CD4-positive, alpha-beta T cell (primary cell): ENCODE measurements at places on chromosomes 5 and 9.

GRCh38 chr5:81751836-81752643 is 1.1 kb upstream of the SSBP2 start:
- DNase-seq = no peak

DNA sequence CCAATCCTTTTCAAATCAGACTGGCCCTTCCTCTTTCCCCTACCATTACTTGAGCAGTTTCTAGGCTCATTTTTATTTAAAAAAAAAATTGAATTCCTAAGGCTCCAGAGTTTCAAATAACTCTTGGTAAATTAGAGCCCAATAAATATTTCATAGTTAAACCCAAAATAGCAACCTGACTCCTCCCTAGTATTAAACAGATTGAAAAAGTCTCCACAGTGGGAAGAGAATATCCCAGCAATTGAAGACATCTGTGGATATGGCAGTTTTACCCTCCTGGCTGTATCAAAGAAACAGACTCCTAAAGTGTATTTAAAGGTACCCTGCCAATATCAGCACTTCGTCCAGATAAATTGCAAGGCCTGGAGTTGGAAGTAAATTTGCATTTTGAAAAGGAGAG is 52.7 kb upstream of the GDNF start:
- DNase-seq = no peak

GRCh38 chr9:26604076-26604662 is 288.4 kb downstream of the CAAP1 start:
- DNase-seq = no peak

DNA sequence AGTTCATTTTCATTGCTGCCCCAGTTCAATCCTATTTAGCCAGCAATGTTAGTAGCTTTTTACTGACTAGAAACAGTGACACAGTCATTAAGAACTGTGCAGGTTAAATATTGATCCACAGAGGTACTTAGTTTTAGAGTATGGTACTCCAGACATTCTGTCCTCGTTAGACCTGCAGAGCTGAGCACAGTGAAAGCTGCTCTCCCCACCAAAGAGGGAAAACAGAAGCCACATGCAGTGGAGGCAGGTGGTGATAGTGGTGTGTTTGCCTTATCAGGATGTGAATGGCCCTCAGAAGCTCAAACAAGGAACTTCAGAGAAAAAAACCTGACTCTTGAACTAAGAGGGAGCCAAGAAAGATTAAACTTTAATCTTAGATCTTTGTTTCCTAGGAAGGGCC is 75.5 kb downstream of the UNC13B start:
- DNase-seq = no peak

- no peak for DNase-seq
These were observed 245.7 kb upstream of the IRX2 start for GRCh38 chr5:2997179-2997578.

GRCh38 chr9:91253488-91253887 is 108.2 kb downstream of the AUH start:
- no peak for DNase-seq

DNA sequence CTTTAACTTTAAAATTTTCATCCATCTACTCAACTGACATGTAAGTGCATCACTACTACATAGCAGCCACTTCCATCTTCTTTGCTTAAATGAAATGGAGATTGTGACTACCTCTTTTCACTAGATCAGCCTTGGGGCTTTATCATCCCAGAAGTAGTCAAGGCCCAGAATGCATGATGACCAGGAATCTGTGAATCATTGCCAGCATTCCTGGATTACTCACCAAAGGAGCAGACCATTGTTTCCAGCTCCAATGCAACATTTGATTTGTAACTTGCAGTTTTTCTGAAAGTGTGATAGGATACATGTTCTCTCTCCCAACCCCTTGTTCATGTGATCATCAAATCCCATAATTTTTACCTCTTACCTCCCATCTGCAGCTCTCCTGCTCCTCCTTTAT is 65.1 kb downstream of the PLPPR1 start:
- no peak for DNase-seq

DNA sequence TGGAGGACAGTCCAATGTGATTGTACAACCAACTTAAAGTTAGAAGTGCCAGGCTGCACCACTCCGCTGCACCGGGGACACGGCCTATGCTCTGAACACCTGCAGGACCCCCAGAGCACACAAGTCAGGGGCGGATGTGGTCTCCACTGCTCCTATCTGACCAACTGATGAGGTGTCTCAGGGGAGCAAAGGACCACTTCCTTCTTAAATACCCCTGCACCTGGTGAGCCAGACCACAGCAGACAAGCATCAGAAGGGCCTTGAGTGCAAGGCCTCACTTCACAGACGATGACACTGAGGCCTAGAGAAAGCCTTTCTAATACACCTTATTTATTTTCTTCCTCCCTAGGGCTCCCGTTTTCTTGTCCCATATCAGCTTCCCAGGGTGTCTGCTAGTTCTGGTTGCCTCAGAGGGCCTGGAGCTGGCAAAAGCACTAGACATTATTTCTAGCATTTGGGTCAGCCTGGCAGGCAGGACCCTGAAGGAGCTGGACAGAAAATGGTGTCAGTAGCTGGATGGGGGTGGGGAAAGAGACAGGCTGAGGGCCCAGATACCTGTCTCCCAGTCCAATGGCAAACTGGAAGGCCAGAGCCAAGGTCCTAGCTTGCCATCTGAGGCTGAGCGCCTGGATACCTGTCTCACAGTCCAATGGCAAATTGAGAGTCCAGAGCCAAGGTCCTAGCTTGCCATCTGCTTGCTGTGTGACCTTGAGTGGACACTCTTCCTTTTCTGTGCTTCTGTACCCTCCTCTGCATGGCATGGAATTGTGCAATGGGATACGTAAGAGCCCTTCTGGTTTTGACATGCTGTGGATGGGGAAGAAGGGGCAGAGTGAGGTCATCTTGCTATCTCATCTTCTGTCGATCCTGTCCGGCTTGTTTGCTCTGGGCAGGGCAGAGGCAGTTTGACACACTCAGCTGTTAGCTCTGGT is 9.0 kb downstream of the CCDC69 start:
- DNase-seq = no peak

DNA sequence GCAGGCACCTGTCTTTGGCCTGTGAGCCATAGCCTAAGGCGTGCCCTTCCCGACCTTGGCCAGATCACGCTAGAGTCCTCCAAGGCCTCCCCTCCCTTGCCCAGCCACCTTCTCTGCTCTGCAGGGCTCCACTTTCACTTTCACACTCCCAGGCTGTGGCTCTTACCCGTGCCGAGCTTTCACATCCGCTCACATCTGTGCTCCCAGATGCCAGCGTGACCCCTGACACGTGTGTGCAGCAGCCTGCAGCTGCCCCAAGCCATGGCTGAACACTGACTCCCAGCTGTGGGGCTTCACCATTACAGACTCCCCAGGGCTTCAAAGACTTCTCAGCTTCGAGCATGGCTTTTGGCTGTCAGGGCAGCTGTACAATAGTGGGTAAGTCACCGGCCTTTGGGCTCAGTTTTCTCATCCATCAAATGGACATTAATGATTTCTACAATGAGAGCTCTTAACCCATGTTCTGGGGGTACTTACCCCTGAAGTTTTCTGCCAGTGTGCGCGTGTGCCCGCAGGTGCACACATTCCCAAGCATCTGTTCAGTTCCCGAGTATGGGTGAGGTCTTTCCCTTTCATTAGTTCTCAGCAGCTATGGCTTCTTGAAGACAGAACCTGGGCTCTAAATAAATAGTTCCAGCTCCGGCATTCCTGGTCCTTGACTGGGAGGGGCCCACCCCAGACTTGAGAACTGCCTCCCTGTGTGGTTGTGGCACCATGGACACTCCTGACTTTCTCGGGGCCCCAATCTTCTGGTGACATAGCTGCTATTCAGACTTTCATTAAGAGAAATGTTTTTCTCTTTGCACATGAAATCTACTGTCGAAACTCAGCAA is 118.6 kb downstream of the RGS3 start:
- DNase-seq = peak; percentile 90

- DNase-seq = no peak
These were observed 140.4 kb downstream of the ESM1 start for GRCh38 chr5:54844905-54845566.

DNA sequence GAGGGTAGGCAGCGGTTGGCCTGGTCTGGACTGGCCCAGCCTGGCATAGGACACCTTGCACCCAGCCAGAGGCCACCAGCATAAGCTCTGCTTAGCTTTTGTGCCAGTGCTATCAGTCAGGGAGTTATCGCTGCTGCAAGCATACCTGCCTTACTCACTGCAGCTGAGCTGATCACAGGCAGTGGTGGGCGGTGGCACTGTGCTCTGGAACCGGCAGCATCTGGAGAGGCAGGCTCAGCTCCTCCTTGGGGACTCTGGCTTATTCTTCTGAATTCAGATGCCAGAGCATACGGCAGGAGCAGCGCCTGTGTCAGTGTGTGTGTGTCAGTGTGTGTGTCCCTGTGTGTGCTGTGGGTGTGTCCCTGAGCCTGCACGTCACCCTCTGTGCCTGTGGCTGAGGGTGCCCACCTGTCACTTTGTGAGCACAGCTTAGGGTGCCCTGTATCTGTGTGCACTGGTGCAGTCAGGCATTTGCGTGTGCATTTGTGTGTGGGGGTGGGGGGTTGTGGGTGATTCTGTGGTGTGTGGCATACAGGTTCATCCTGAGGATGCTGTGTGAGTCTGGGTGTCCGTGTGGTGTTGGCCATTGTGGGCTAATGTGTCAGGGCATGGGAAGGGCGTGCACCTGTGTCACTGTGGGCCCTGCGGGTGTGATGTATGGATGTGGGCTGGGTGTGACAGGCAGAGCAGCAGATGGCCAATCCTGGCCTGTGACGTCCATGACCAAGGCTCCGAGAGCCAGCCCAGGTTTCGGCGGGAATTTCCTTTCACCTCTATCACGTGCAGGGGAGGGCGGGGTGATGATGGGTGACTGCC is 23.5 kb downstream of the LMX1B start:
- no peak for DNase-seq

DNA sequence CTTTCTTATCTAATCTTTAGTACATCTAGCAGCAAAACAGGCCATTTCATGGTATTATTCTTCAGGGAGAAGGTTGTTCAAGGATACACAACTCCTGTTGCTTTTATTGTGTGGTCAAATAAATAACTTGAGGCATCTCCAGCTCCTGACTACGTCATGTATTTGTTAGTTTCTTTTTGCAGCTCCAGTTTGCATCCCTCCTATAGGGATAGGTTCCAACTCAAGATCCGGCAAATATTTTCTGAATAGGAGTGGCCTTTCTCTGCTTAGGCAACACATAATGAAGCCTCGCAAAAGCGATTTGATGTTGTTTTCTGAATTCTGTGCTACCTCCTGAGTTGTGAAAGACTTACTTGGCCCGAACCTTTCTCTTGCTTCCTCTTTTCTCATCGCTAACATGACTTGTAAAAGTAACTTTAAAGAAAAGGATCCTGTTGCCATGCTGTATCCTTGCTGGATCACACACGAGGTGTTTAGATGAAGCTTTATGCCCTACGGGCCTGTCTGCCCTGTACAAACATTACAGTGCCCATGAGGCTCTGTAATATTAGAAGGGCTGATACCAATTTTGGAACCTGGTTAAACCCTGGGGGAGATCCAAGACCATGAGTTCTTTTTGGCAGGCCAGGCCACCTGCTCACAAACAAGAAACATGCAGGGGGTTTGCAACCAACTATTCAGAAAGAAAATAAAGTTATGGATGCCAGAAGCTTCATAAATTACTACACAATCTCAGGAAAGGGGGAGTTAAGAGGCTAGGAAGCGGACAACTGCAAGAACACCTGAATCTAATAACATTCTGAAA is 149.8 kb upstream of the FGF10 start:
- no peak for DNase-seq

DNA sequence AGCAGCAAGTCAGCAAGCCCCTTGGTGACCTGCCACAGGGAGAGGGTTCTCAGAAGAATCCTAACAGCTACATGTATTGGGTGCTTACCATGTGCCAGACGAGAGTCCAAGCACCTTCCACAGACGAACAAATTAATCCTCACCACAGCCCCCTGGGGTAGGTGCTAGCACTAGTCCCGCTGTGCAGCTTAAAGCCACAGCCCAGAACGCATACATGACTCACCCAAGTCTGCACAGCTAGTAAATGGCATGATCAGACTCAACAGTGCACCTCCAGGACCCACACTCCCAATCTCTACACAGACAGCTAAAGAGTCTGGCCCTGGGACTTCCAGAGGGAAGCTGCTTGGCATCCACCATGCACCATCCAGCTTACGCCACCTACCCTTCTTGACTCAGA is 111.5 kb downstream of the PAX5 start:
- DNase-seq = no peak

DNA sequence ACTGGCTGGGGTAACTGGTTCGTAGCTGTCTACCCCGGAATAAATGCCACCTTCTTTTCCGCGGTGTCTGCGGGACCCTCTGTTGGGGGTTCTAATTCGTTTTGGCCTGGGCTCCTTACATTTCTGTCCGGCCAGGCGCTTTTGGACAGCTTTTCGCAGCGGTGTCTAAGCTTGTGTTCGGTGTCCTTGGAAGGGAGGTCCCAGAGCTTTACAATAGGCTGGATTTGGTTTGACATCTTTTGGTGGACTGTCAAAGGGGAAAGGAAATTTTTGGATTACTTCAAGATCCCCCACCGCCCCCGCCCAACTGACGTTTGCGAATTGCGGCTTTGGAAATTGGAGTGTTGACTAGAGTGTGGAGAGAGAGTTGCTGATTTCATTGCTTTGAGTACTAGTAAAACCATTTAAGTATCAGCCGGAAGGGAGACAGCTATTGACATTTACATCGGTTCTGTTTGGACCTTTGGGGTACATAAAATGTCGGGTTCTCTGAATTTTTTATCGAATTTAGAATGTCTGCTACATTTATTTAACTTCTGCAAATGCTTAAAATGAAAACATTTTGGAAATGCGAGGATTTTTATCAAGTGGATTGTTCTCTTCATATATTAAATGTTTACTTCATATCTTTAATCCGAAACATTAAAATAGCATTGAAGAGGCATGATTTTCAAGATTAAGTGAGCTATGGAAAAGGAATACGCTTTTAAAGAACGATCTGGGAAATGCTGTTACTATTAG is 4.7 kb upstream of the PURA start:
- DNase-seq = no peak

- DNase-seq = no peak
These were observed 6.6 kb upstream of the HEMGN start for GRCh38 chr9:97944612-97945011.

- DNase-seq = no peak
These were observed 76.9 kb downstream of the ANKH start for GRCh38 chr5:14794583-14795230.

GRCh38 chr9:87148331-87149104 is 201.2 kb upstream of the GAS1 start:
- DNase-seq = no peak

DNA sequence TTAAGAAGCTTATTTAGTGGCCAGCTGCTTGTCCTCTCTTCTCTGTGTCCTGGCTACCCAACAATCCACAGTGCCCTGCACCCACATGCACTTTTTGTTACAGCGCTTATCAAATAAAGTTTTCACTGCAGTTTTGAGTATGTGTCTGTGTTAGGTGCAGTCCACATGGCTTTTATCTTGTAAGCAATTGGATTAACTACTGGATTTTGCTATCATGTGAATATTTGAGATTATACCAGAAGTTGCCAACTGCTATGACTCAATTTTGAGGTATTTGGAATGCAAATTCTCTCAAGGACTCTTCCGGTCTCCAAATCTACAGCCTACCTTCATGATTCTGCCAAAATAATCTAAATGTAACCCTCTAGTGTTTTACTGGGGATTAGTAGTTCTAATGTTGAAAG is 690.2 kb downstream of the NR2F1-AS1 start:
- DNase-seq = no peak

GRCh38 chr5:50655067-50655809 is 11.2 kb upstream of the PARP8 start:
- DNase-seq = no peak
